ENCODE measurements at places on chromosomes 3 and 15.

DNA sequence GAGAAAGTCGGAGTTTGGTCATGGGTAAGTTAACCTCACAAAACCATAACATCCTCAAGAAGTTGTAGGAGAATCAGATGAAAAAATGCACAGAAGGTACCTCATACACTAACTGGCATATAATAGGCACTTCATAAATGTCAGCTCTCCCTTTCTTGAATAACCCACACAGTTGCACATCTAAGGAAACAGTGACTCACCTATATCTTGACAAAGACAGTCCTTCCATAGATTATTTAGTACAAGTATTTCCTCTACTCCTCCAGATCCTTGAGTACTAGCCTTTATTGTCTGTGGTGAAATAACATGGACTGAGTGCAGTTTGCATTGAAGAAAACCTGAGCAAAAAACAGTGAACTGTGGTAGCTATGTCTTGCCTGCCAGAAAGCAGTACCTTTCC is 46.6 kb downstream of the MAGI1 start:
- DNase-seq: no peak

- no peak for DNase-seq
Observed at GRCh38 chr3:42456211-42456610, 45.8 kb upstream of the LYZL4 start.

- DNase-seq: no peak
Observed at GRCh38 chr3:116338713-116339112, 106.6 kb downstream of the LSAMP start.

- DNase-seq: no peak
Observed at GRCh38 chr3:78670094-78670493, 1097.7 kb downstream of the ROBO1 start.

DNA sequence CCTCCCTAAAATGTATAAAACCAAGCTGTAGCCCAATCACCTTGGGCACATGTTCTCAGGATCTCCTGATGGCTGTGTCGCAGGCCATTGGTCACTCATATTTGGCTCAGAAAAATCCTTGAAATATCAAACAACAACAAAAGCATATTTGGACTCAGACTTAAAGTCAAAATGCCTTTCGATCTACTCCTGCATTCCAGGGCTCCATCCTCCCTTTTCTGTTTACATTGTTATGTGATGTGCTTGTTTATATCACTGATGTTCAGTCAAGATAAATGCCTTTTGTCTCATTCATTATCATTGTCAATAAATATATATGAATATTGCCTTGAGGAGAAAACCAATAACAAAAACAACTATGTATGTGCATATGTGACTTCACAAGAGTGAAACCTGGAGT is 31.7 kb downstream of the HGD start:
- no peak for DNase-seq

DNA sequence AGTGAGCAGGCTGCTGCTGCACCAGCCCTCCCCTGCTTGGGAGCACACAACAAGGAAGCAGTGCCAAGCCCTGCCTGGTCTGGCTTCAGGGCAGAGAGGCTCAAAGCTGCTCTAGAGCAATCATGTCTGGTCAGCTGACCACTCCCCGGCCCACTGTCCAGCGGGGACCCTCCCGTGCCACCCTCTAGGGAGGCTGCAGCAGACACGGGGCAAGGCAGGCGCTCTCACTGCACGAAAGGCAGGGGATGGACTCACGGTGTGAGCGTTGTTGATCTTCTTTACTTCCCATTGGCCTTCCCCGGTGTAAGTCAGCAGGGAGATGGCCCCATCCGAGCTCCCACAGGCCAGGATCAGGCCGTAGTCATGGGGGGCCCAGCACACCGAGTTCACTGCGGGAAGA is 9.2 kb downstream of the SEC13 start:
- DNase-seq: no peak

Data from NCI-H1436 treated with DMSO at 0.1 percent for 48 hours (cell line).